ENCODE measurements at places on chromosomes 7 and 10.

GRCh38 chr10:15169555-15170401, 1.3 kb upstream of the NMT2 start:
- H3K27ac ChIP-seq, result peak overlapping the region; percentile 43
- no peak for DNase-seq
- H3K4me3 ChIP-seq, result peak overlapping the region; percentile 18
- no peaks in the 10 kb centered on the region for H3K36me3 ChIP-seq
- peaks cover 29% of the 10 kb centered on the region for H3K4me1 ChIP-seq
- no peaks in the 10 kb centered on the region for H3K27me3 ChIP-seq

DNA sequence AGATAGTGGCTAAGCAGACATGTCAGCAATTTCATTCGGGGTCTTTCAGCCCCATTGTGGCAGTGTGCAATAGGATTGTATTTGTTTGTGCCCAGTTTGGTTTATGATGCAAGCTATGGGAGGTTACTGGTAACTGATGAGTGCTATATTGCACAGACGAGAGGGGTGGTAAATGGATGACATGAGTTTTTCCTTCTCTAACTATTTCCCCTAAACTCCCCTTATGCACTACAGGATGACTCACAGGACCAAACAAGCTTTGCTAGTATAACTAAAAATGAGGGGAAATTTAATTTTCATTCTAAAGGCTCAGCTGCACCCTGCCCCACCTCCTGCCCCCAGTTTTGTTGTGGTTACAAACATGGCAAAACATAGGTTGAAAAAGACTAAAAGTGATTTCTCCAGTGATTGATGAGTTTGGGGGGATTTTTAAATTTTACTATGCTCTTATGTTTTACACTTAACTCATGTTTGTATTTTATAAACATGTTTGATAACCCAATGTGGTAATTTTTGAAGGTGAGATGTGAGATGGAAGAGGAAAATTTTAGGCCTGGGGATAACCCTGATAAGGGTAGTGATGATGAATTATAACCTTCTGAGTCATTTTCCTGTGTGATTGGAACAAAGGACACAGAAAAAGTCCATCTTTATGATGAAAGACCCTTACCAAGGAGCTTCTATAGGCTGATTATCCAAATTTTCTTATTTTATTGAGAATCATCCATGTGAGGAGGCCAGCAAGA, 60.8 kb upstream of the NAMPT start:
- no peak for DNase-seq
- H3K4me1 ChIP-seq, result peaks cover 3% of the 10 kb centered on the region
- no peaks in the 10 kb centered on the region for H3K36me3 ChIP-seq
- no peaks in the 10 kb centered on the region for H3K27me3 ChIP-seq
- H3K4me3 ChIP-seq, result no peak overlapping the region
- H3K27ac ChIP-seq, result no peak overlapping the region

GRCh38 chr10:96276426-96276825, 5.1 kb upstream of the BLNK start:
- H3K27me3 ChIP-seq, result no peaks in the 10 kb centered on the region
- no peaks in the 10 kb centered on the region for H3K36me3 ChIP-seq
- no peak overlapping the region for H3K4me3 ChIP-seq
- DNase-seq, result no peak
- peaks cover 34% of the 10 kb centered on the region for H3K4me1 ChIP-seq
- peak overlapping the region; percentile 47 for H3K27ac ChIP-seq

DNA sequence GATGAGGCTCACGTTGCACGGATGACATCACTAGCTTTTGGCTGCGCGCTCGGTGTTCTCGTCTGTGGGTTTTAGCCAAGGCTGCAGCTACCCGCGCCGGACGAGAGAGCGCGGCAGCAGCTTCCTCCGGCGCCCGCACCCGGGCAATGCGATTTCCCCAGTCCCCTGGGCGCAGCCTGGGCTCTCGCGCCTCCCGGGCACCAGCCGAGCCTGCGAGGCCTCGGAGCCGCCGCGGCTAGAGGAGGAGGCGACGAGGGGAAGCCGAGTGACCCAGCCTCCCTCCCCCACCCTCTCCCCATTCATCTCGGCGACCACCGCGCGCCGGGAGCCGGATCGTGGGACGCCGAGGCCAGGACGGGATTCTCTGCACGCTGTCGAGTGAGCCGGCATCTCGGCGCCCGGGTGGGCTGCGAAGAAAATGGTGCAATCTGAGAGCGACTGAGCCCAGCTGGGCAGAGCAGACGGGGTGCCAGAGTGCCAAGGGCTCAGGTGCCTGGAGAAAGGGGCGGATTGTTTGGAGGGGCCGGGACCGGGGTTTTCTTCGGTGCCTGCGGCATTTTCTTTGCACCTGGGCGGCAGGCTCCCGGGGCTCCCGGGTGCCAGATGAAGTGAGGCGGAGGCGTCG, 1.2 kb upstream of the TMEM178B start:
- peak overlapping the region; percentile 59 for H3K4me3 ChIP-seq
- H3K36me3 ChIP-seq, result no peaks in the 10 kb centered on the region
- H3K27ac ChIP-seq, result no peak overlapping the region
- H3K27me3 ChIP-seq, result peaks cover 65% of the 10 kb centered on the region
- DNase-seq, result no peak

DNA sequence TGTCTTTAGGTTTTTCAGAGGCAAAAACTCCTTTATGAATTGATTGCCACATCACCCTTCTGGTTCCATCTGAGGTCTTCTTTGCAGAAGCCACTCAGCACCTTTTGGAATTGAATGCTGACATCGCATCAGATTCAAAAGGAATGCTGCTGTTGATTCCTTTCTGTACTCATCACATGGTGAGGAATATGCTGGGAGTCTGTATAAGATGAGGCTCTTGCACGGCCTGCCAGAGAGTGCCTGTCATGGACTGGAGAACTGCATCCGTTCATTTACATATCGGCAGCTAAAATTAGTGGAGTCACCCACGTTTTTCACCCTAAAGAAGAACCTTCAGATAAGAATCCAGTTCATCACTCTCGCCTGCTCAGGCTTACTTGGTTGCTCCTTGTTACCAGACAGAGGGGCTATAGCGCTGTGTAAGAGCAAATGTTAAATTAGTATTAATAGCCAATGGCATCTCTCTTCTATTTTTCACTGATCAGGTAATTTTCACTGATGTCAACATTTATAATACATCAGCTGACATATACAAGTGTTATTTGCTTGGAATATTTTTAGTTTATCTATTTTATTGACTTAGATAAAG, 14.3 kb downstream of the NRG3 start:
- no peak for DNase-seq
- H3K36me3 ChIP-seq, result no peaks in the 10 kb centered on the region
- no peaks in the 10 kb centered on the region for H3K4me1 ChIP-seq
- no peak overlapping the region for H3K27ac ChIP-seq
- H3K4me3 ChIP-seq, result no peak overlapping the region
- H3K27me3 ChIP-seq, result no peaks in the 10 kb centered on the region

DNA sequence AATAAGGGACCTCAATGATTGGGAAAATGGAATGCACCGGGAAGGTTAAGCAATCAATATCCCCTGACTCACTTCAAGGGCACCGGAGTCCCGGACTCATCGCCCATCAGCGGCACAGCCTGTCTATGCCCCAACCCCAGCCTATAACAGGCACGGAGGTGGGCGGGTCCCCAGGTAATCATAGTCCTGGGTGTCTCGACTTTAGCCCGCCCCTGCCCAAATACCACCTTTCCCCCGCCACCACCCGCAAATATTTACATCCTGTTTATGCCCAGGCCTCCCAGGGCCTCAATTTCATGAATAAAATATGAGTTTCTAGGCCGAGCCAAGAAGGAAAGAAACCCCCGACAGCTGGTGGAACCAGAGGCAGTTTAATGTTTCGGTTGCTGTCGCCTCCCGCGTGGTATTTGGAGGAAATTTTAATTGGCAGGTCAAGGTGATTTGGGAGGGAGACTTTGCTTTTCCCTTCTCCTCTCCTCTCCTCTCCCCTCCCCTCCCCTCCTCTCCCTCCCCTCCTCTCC, 15.6 kb upstream of the RFC2 start:
- peak overlapping the region; percentile 58 for H3K4me3 ChIP-seq
- H3K27me3 ChIP-seq, result no peaks in the 10 kb centered on the region
- DNase-seq, result no peak
- no peaks in the 10 kb centered on the region for H3K36me3 ChIP-seq
- peak overlapping the region; percentile 67 for H3K27ac ChIP-seq
- H3K4me1 ChIP-seq, result peaks cover 18% of the 10 kb centered on the region

- no peak within 1 kb of the TSS for H3K27ac ChIP-seq
- peaks cover 17% of the 10 kb centered on the region for H3K4me1 ChIP-seq
- peak within 1 kb of the TSS; percentile 56 for H3K4me3 ChIP-seq
- DNase-seq, result peak; percentile 78
- H3K27me3 ChIP-seq, result peaks cover 55% of the 10 kb centered on the region
- no peaks in the 10 kb centered on the region for H3K36me3 ChIP-seq
Observed at GRCh38 chr7:45573661-45574415, at the start of gene ADCY1. ADCY1 (plus strand) TSS chr7:45574368; CDS start chr7:45574544, 176 bp downstream.

DNA sequence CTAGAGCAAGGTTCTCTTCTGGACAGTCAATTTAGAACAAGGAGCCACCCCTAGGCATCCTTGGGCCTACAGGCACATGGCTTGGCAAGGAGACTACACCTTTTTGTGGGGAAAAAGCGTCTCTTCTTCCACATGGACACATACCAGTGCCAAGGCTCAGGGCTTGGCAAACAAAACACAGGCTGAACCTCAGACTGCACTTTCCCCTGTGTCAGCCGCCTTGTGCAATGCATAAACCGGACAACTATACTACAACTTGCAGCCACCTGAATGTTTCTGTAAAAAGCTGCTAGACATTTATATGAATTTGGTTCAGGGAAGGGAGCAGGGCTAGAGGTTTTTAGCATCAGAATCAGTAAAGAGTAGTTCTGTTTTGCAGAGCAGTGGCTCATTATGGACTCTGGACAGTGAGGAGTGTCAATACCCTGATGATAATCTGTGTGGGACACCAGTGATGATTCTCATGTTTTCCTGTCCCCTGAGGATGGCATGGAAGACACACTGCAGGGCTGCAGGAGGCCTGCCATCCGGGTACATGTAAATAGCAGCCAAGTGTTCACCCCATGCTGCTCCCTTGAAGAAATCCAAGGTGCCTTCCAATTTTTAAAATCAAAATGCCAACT, 118.9 kb downstream of the GATA3 start:
- DNase-seq, result no peak
- no peak overlapping the region for H3K4me3 ChIP-seq
- H3K36me3 ChIP-seq, result no peaks in the 10 kb centered on the region

DNA sequence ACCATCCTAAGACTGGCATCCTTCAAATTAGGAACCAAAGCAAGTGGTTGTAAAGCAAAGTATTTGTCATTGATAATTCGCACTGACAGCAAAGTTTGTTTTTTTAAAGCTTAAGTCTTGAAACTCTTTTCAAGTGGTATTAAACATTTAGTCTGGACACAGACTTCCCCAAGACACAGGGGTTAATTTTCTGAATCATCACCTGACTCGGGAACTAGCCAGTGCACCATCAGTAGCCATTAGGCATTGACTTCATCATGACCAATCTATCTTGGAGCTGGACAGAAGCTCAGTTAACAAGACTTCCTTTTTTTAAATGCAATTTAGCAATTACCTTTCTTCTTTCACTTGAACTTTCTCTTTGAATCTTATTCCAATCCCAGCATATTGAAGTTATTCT, 210.6 kb downstream of the ZNF365 start:
- no peaks in the 10 kb centered on the region for H3K27me3 ChIP-seq
- H3K36me3 ChIP-seq, result no peaks in the 10 kb centered on the region
- no peak for DNase-seq
- H3K4me3 ChIP-seq, result no peak overlapping the region
- no peak overlapping the region for H3K27ac ChIP-seq

GRCh38 chr7:43834463-43835251, 34.7 kb downstream of the MRPS24 start:
- DNase-seq, result no peak
- H3K36me3 ChIP-seq, result no peaks in the 10 kb centered on the region
- no peak overlapping the region for H3K27ac ChIP-seq

- H3K4me1 ChIP-seq, result no peaks in the 10 kb centered on the region
- H3K36me3 ChIP-seq, result no peaks in the 10 kb centered on the region
- H3K27ac ChIP-seq, result no peak overlapping the region
- DNase-seq, result no peak
- H3K4me3 ChIP-seq, result no peak overlapping the region
- H3K27me3 ChIP-seq, result no peaks in the 10 kb centered on the region
Observed at GRCh38 chr10:68697106-68697505, 23.9 kb upstream of the CCAR1 start.

GRCh38 chr7:159086301-159086925, 58.3 kb downstream of the VIPR2 start:
- no peaks in the 10 kb centered on the region for H3K4me1 ChIP-seq
- no peak overlapping the region for H3K4me3 ChIP-seq
- H3K27ac ChIP-seq, result no peak overlapping the region

DNA sequence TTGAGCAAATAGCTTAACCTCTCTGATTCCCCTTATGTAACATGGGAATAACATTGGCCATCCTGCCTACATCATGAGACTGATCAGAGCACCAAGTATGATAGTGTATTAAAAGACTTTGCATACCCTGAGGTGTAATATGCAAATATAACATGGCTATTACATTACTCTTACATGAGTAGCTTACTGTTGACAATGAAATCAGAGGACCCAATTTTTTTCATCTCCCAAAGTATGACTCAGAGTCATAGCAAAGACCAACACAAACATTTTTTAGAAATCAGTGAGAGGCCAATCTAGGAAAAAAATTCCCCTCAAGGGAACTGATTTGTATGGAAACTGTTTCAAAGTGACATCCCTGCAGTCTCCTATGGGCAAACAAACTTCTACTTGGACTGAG, 47.0 kb upstream of the TMEM140 start:
- no peak overlapping the region for H3K4me3 ChIP-seq
- DNase-seq, result no peak
- H3K27me3 ChIP-seq, result no peaks in the 10 kb centered on the region
- H3K27ac ChIP-seq, result no peak overlapping the region
- H3K36me3 ChIP-seq, result no peaks in the 10 kb centered on the region
- no peaks in the 10 kb centered on the region for H3K4me1 ChIP-seq

DNA sequence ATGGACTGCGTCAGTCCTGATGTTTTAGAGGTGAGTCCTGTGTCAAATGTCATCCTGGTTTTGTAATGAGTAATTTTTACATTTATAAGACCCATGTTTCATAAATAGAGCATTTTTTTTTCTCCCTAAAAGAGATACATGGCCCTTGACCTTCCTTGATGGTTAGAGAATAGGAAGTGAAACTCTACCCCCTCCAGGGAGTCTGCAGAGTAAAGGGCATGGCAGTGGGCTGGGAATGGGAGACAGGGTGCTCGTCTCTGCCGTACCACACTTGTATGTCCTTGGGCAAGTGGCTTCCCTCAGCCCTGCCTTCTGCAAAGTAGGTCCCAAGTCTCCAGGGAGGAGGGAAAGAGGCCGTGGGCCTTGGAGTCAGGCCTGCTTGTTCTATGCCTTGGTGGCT, 63.9 kb downstream of the WDFY4 start:
- no peak overlapping the region for H3K27ac ChIP-seq
- H3K4me1 ChIP-seq, result no peaks in the 10 kb centered on the region
- DNase-seq, result no peak
- no peaks in the 10 kb centered on the region for H3K36me3 ChIP-seq

DNA sequence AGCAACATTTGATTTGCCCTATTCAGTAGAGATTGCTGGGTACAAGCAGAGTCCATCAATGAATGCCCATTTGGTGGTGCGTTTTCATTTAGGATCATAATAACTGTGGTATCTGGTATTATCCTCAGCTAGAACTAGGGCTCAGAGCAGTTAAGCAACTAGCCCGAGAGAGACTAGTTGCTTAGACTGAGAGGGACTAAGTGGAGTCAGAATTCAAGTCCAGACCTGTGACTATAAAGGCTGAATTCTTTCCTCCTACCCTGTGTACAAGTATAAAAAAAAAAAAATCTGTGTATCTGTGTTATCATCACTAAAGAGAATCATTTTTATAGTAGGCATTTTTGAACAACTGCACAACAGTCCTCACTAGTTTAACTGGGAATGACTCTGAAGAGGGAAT, 45.3 kb upstream of the DKK1 start:
- H3K36me3 ChIP-seq, result no peaks in the 10 kb centered on the region
- H3K4me3 ChIP-seq, result no peak overlapping the region
- no peaks in the 10 kb centered on the region for H3K4me1 ChIP-seq
- DNase-seq, result no peak
- H3K27ac ChIP-seq, result no peak overlapping the region

All from suprapubic skin (tissue), 4 donors.